HepG2 (cell line): ENCODE measurements at places on chromosomes 4 and X. TPM values are rescaled to one million over a fixed set of nuclear protein-coding genes. Genes with fewer than 3 reads are reported as not detected.

The RNF212 gene
- not detected in 2 replicates for polyA plus RNA-seq

The FAT1 gene
- polyA plus RNA-seq = 193 and 216 TPM in 2 replicates

The PCDH19 gene
- polyA plus RNA-seq = 0.09 and 0.24 TPM in 2 replicates

The GCNA gene
- 0.38 and 0.44 TPM in 2 replicates for polyA plus RNA-seq

The ERCC6L gene
- polyA plus RNA-seq = 0.47 and 0.86 TPM in 2 replicates

The PGK1 gene
- polyA plus RNA-seq = 902 and 1,274 TPM in 2 replicates

The FAM9B gene
- polyA plus RNA-seq = not detected in 2 replicates

The SRPX gene
- polyA plus RNA-seq = 0.13 and 0.30 TPM in 2 replicates

The GBA3 gene
- polyA plus RNA-seq = 0.03 TPM in 1 of 2 replicates, not detected in the other

The USP51 gene
- not detected in 2 replicates for polyA plus RNA-seq

The TLL1 gene
- not detected in 2 replicates for polyA plus RNA-seq

The ADD1 gene
- polyA plus RNA-seq = 73.9 and 76.3 TPM in 2 replicates

The WAS gene
- 0.11 and 0.18 TPM in 2 replicates for polyA plus RNA-seq

The CHRDL1 gene
- polyA plus RNA-seq = not detected in 2 replicates

The FAM199X gene
- 4.5 and 5.1 TPM in 2 replicates for polyA plus RNA-seq

The FAM53A gene
- 0.46 and 0.48 TPM in 2 replicates for polyA plus RNA-seq

The DGKK gene
- 6.2 and 11.0 TPM in 2 replicates for polyA plus RNA-seq
